Activated effector memory CD4-positive, alpha-beta T cell treated with Interleukin-2 at 50 U/mL for 16 hours (primary cell): ENCODE measurements at places on chromosomes 5 and 9.

GRCh38 chr5:139838381-139839197 lies 43.0 kb downstream of the PSD2 start:
- no peak for DNase-seq

- no peak for DNase-seq
Observed at GRCh38 chr5:124040799-124041198, 528.8 kb downstream of the CSNK1G3 start.

DNA sequence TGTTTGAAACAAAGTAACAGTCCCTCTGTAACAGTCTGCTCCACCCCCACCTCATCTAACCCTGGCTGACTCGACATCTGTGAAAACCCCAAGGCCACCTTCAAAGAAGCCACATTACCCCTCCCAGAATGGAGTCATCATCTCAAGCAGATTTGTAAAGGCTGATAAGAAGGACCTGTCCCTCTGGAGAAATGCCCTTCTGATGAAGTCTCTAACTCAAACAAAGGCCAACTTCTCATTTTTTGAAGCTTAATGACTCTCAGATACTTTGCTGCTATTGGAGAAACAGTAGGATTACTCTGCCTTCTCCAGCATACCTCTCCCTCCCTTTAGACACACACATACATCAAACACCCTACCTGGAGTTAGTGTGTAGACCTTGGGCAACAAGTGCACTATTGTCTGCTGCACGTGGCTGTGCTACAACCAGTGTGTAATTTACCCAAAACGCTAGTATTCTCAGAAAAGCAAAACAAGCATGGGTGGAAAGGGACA lies 5.3 kb upstream of the SUSD1 start:
- no peak for DNase-seq

GRCh38 chr9:131773911-131774379 lies 34.1 kb upstream of the RAPGEF1 start:
- no peak for DNase-seq
